ENCODE measurements at places on chromosomes 2 and 18.

GRCh38 chr2:218296847-218297246, 4.5 kb upstream of the TMBIM1 start:
- DNase-seq: peak; percentile 17

DNA sequence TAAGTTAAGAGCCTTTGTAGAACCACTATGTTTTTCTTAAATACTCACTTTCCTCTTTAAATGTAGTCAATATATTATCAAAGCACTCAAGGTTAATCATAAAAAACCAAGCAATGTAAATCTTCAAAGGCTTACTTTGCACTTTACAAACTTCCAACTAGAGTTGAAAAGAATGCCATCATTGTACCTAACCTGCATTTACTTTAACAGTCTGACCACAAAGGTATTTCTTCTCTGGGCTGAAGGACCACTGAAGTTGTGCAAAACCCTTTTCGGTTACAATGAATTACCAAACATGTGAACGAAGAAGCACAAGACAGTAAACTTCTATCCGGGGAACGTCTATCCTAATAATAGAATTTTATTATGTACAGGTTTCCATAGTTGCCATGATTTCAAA, 3.0 kb downstream of the HNRNPLL start:
- DNase-seq: no peak

- DNase-seq: no peak
Observed at GRCh38 chr2:40734797-40735196, 282.9 kb upstream of the SLC8A1 start.

- no peak for DNase-seq
Observed at GRCh38 chr2:60984720-60985119, 32.8 kb upstream of the PEX13 start.

- no peak for DNase-seq
Observed at GRCh38 chr2:30155889-30156658, 9.3 kb downstream of the YPEL5 start.

Measured in right cardiac atrium (tissue), 5 donors.